Calu3 (cell line): ENCODE measurements at places on chromosomes 3 and 15. TPM values are rescaled to one million over a fixed set of nuclear protein-coding genes. Genes with fewer than 3 reads are reported as not detected.
A peak's percentile ranks its signal among the peaks of the same experiment; 100 is the strongest.

PPARG gene
- total RNA-seq, result 81.5 and 85.8 TPM in 2 replicates

ERICH6 gene
- 0.29 TPM in 1 of 2 replicates, not detected in the other for total RNA-seq

ZNF774 gene
- total RNA-seq, result 6.2 and 10.4 TPM in 2 replicates

ROPN1 gene
- not detected in 2 replicates for total RNA-seq

GPR149 gene
- not detected in 2 replicates for total RNA-seq

DISP2 gene
- 1.1 and 1.3 TPM in 2 replicates for total RNA-seq

EPB42 gene
- not detected in 2 replicates for total RNA-seq

DNA sequence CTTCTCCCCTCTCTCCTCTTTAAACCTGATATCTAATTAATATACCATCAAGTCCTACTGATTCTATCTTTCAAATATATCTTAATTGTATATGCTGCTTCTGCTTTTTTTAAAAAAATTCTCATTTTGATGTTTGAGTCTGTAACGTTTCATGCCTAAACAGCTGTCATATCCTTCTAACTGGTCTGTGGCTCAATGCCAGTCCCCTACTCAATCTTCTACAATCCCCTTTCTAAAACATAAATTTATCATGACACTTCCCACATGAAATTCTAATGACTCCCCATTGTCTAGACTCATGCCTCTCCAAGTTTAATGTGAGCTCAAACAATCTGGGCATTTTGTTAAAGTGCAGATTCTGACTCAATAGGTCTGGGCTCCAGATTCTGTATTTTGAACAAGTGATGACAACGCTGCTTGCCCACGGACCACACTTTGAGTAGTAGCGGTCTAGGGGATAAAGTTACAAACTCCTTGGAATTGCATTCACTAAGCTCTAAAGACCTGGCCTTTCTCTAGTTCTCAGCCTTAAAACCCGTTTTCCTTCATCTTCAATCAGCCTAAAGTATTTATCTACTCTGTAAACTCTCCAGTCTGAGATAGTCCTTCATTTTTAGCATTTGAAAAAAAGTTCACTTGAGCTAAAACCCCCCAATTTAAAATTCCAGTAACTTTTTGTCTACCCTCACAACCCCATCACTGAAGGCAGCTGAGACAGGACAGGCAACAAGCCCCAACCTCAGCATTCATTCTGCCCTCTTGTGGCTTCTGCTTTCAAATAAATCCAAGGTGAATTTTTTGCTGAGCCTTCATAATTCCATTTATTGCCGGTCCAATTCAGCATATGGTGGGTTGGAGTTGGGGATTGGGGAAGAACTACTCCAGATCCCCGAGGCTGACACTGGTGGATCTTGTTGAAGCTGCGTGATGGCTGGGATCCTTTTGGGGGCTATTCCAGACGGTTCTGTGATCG, 88.1 kb upstream of the THRB start:
- DNase-seq, result peak; percentile 21

DNA sequence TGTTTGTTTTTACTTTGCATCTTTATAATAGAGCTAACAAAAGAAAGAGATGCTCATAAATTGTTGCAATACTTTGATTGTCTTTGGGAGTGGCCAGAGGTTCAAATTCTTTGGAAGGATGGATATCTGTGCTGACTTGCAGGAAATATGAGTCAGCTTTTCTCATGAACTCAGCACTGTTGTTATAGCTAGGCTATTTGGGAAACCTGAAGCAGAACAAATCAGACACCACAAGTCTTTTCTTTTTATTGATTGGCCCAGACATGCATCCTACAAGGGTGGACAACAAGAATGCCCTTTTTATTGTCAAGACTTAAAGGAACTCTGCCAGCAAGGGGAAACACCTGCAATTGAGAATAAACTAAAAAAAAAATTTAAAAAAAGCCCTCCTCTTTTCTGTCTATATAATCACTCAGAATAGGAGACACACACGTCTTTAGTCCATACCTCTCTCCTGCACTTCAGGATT, 4.6 kb upstream of the DENND4A start:
- DNase-seq, result no peak

DNA sequence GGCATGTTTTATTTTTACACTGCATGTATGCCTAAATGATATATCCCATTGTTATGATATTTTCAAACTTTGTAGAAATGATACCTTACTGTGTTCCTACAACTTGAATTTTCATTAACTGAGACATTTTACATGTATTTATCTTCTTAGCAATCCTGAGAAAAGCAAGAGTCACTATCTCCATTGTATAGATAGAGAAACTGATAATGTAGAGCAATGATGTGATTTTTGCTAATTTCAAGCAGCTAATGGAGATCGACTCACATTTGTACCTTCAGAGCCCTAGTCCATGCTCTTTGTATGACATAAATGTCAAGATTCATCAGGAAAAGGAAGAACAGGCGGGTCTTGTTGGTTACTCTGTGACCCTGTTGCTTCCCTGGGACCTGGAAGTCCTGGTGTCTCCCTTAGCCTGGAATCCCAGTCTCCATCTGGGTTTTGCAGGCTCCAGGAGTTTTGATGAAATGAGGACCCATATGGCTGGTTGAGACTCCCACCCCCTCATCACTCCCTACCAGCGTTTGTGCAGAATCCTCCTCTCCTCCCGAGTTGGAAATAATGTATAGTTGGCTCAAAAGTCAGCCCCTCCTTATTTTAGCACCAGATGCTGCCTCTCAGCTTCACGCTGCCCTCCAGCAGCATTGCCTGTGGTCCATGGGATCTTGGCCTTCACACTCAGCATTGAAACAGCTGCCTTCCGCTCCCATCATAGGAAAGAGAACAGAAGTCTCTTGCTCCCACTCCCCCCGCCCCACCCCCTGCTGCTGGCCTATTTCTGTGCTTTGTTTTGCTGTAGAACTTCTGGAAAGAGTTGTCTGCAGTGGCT, 67.1 kb downstream of the APBA2 start:
- DNase-seq, result no peak

DNA sequence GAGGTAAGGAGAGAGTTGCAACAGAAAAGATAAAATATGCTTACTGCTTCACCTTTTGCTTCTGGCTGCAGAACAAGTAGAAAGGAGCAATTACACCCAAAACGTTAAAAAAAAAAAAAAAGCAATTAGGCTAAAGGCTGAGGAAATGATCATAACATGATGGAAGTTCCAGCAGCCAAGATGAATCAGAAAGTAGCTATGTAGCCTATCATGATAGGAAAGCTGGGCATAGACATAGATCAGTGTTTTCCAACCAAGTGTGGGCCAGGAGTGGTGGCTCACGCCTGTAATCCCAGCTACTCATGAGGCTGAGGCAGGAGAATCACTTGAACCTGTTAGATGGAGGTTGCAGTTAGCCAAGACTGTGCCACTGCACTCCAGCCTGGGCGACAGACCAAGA, 52.6 kb downstream of the AGTR1 start:
- no peak for DNase-seq

DNA sequence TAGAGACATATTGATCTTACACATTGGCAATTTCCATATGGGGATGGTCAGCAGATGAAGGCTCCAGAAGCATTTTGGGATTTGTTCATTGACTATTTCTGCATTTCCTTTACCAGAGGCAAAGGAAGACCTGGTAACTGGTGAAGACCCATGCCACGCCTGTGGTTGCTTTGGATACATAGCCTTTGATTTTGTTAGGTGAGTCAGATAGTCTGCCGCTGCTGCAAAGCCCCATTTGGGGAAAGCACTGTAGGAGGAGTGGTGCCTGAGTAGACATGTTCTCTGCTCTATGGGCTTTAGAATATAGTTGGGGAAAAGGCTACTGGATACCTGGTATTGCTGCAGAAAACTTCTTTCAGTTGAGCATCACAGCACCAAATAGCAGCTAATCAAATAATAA, 56.8 kb downstream of the TFG start:
- no peak for DNase-seq

- no peak for DNase-seq
These were observed 579.5 kb downstream of the PYDC2 start for GRCh38 chr3:192040282-192041043.

- no peak for DNase-seq
These were observed 837.8 kb downstream of the DIPK2A start for GRCh38 chr3:144809380-144809779.

GRCh38 chr3:160475884-160476283, 26.3 kb upstream of the TRIM59 start:
- DNase-seq, result no peak

GRCh38 chr15:79172801-79173460, 82.4 kb upstream of the RASGRF1 start:
- no peak for DNase-seq

DNA sequence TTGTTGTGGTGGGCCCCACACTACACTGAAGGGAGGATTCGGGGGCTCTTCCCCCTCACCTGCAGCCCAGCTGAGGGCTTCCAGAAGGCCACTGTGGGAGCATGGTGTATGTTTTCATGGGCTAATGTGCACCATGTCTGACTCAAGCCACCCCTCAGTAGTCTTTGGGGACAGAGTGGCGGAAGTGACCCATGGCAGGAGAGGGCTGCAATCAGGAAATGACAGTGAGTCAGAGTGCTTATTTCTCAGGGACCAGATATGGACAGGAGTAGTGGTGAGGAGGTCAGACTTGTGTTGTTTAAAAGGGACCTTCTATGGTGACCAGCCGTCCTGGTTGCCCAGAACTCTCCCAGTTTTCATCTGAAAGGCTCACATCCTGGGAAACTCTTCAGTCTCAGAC, 32.8 kb upstream of the SLC9A9 start:
- DNase-seq, result no peak

DNA sequence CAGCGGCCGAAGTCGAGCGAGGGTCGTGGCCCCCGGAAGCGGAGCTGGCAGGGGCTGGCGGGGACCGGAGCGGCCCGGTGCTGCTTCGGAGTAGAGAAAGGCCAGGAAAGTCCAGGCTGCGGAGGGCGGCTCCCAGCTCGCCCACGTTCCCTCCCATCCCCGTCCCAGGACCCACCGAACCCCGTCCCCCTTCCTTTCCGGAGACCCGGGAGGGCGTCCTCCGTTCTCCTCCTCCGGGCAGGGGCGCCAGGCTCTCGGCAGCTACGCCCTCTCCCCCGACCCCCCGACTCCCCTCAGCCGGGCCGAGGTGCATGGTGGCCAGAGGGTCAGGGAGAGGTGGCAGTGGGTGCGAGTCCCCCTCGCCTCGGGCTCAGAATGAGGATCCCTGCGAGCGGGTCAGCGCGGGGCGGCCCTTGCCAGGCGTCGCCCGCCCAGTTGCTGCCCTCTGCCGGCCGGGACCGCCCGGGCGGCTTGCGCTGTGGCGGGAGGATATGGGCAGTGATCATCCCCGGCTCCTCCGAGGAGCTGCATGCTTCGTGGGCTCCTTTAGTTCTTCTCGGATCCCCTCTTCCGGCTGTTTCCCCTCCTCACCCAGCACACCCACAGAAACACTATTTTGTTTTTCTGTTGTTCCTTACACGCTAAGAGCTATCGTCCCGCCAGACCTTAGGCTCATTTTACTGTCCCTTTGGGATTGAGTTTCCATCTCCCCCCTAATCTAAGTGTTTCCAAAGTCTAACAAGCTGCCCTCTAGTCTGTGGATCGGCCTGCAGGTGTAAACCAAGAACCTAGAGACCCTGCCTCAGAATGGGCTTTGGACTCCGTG, 744 bp upstream of the ALDH1A2 start:
- DNase-seq, result peak; percentile 92

GRCh38 chr3:151265866-151266265, 12.5 kb downstream of the P2RY14 start:
- no peak for DNase-seq

GRCh38 chr3:48634661-48635221, 520 bp downstream of the SLC26A6 start:
- peak; percentile 52 for DNase-seq

- DNase-seq, result no peak
These were observed 49.6 kb upstream of the TLE3 start for GRCh38 chr15:70147178-70147760.

- no peak for DNase-seq
These were observed 17.3 kb upstream of the GBE1 start for GRCh38 chr3:81778678-81779182.

DNA sequence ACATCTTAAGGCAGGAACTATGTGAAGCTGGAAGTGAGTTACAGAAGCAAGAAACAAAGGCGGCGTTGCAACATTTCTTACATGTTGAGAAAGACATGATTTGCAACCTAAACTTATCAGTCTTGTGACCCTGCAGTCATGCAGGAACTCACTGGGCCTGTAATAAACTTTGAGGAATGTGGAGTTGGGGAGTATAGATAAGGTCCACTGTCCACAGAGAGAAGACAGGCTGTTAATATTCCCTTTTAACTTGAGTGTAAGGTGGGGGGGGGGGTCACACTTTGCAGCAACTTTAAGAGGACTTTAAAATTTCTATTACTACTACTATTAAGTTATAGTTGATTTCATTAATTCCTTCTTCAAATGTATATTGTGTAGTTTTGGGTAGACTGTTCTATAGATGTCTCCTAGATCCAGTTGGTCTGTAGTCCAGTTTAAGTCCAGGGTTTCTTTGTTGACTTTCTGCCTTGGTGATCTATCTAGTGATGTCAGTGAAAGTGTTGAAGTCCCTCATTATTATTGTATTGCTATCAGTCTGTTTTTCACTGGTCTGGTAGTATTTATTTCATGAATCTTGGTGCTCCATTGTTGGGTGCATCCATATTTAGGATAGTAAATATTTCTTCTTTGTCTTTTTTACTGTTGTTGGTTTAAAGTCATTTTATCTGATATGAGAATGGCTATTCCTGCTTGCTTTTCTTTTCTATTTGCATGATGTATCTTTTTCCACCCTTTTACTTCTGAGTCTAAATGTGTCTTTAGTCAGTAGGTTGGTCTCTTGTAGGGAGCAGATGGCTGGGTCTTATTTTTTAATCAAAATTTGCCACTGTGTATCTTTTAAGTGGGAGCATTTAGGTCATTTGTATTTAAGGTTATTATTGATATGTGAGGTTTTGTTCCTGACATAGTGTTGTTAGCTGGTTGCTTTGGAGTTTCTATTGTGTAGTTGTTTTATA, 15.6 kb upstream of the FAM98B start:
- DNase-seq, result no peak
